ENCODE measurements at places on chromosomes 2 and 18. TPM values are rescaled to one million over a fixed set of nuclear protein-coding genes. Genes with fewer than 3 reads are reported as not detected.

GRCh38 chr18:68714366-68714711 lies 569 bp downstream of the TMX3 start:
- H3K4me3 ChIP-seq: peak overlapping the region; percentile 80
- no peak for DNase-seq
- H3K36me3 ChIP-seq: peaks cover 44% of the 10 kb centered on the region
- H3K27me3 ChIP-seq: no peaks in the 10 kb centered on the region
- H3K4me1 ChIP-seq: no peaks in the 10 kb centered on the region
- H3K27ac ChIP-seq: peak overlapping the region; percentile 33

DNA sequence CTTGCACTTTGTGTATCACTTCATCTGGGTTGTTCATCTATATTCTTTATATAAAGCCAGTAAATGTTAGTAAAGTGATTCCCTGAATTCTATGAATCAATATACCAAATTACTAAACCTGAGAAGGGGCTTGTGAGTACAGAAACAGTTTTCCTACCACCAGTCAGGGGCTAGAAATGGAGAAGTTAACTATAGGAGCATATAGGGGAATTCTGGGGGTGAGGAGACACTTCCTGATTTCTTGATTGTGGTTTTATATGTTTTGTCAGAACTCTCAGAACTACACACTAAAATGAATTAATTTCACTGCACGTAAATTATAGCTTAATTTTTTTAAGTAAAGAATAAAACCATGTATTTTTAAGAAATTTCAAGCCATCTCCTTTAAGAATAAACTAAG lies 93.7 kb downstream of the SESTD1 start:
- no peaks in the 10 kb centered on the region for H3K4me1 ChIP-seq
- no peak for DNase-seq
- no peak overlapping the region for H3K4me3 ChIP-seq
- H3K27me3 ChIP-seq: no peaks in the 10 kb centered on the region
- H3K36me3 ChIP-seq: peaks cover 9% of the 10 kb centered on the region

DNA sequence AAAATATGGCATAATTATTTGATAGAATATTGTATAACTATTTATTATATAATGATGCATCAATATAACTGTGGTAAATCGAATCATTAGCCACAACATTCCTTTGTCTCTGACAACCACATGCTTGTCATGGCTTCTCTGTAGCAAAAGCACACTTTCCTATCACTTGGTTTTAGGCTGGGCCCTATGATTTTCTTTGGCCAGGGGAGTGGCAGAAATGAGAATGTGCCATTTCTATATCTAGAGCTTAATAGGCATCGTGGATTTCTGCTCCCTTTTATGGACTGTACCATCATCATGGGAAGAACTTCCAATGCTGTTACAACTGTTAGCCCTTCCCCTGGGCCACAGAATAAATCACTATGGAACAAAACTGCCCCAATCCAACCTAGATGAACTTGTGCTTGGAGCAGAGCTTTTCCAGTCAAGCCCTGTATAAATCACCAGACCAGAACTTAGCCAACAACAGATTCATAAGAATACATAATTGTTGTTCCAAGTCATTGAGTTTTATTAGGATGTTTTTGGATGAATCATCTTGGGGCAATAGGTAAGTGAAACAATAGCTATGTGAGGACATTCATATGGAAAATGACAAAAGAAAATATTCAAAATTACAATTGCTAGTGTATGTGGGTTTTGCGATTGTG lies 715.8 kb downstream of the ERBB4 start:
- H3K4me3 ChIP-seq: no peak overlapping the region
- no peaks in the 10 kb centered on the region for H3K27me3 ChIP-seq
- DNase-seq: no peak
- no peaks in the 10 kb centered on the region for H3K4me1 ChIP-seq
- no peaks in the 10 kb centered on the region for H3K36me3 ChIP-seq

- no peaks in the 10 kb centered on the region for H3K27me3 ChIP-seq
- peaks cover 6% of the 10 kb centered on the region for H3K36me3 ChIP-seq
- no peak overlapping the region for H3K4me3 ChIP-seq
- no peak for DNase-seq
Observed at GRCh38 chr2:73053316-73054114, 18.0 kb downstream of the SFXN5 start.

C2orf66 gene
- total RNA-seq: 0.05 TPM

- no peak overlapping the region for H3K27ac ChIP-seq
- no peaks in the 10 kb centered on the region for H3K4me1 ChIP-seq
- no peak for DNase-seq
- H3K27me3 ChIP-seq: no peaks in the 10 kb centered on the region
- no peaks in the 10 kb centered on the region for H3K36me3 ChIP-seq
Observed at GRCh38 chr2:98483257-98483861, 38.7 kb downstream of the INPP4A start.

DNA sequence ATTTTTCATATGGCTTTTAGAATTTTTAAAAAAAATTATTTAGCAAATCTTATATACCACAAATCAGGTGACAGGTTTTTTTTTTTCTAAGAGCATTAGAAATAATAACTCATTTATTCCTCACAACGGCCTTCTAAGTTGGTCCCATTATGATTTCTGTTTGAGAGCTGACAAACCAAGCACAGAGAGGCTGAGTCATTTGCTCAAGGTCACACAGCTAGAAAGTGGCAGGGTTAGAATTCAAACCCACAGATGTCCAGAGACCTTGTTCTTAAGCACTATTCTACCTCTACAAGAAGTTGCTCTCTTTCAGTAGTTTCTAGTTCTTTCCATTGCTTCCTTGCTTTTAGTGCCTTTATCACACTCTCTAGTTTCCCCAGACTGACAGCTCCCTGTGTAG lies 28.8 kb upstream of the LPIN1 start:
- DNase-seq: no peak
- H3K27me3 ChIP-seq: no peaks in the 10 kb centered on the region
- H3K27ac ChIP-seq: no peak overlapping the region
- H3K4me1 ChIP-seq: 0 out of 2 replicates have a peak, but pooled peaks cover 3% of the 10 kb centered on the region
- no peak overlapping the region for H3K4me3 ChIP-seq
- no peaks in the 10 kb centered on the region for H3K36me3 ChIP-seq

DNA sequence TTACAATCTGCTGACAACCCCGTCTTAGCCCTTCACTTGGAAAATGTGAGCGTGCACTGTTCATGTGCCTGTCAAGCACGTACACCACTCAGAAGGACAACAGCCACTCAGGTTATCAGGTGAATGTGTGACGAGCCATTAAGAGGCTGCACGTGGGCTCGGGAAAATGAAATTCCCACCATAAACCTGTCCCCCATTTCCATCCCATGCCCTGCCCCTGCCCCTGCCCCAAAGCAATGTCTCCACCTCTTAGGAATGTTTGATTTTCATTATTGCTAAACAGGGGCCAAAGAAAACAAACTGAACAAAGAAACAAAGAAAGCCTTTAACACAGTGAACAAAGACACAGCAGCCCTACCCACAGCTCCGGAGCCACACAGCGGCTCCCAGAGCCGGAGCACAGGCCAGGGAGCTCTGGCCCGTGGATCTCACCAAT lies 90.5 kb downstream of the TMEM18 start:
- peaks cover 5% of the 10 kb centered on the region for H3K27me3 ChIP-seq
- H3K4me1 ChIP-seq: no peaks in the 10 kb centered on the region
- no peak overlapping the region for H3K4me3 ChIP-seq
- no peak for DNase-seq
- no peaks in the 10 kb centered on the region for H3K36me3 ChIP-seq
- no peak overlapping the region for H3K27ac ChIP-seq

GRCh38 chr2:171490577-171490976 lies 31.7 kb upstream of the CYBRD1 start:
- no peak for DNase-seq
- no peak overlapping the region for H3K4me3 ChIP-seq
- no peaks in the 10 kb centered on the region for H3K27me3 ChIP-seq
- no peaks in the 10 kb centered on the region for H3K36me3 ChIP-seq

GRCh38 chr2:231221761-231222160 lies 23.3 kb downstream of the ARMC9 start:
- H3K27ac ChIP-seq: peak overlapping the region; percentile 91

DNA sequence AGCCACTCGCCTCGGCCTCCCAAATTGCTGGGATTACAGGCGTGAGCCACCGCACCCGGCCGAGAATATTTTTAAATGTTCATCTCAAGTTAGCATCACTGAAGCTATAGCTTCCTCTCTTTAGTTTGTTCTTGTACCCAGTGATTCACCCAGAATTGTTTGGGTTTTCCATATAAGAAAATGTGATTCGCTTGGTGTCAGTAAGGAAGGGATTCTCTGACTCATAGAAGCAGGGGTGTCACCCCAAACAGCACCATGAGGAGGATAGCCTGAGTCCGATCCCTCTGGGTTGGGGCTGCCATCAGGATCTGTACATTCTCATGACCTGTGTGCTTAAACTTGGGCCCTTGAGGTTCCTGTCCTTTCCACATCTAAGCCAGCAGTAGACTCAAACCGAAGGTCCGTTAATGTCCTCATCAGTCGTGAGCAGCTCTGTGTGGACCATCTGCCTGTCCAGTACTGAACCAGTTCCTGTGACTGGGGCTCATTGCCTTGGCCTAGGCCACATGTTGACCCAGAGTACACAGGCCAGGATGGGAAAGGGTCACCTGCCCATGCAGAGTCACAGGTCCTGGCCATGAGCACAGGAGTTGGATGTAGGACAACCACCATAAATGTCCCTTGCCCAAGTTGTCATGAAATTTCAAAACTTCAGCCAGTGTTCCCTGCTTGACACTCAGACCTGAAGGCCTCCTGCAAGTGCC lies 311.9 kb downstream of the GBX2 start:
- H3K4me3 ChIP-seq: no peak overlapping the region
- no peaks in the 10 kb centered on the region for H3K27me3 ChIP-seq
- peaks cover 14% of the 10 kb centered on the region for H3K36me3 ChIP-seq
- DNase-seq: no peak

DNA sequence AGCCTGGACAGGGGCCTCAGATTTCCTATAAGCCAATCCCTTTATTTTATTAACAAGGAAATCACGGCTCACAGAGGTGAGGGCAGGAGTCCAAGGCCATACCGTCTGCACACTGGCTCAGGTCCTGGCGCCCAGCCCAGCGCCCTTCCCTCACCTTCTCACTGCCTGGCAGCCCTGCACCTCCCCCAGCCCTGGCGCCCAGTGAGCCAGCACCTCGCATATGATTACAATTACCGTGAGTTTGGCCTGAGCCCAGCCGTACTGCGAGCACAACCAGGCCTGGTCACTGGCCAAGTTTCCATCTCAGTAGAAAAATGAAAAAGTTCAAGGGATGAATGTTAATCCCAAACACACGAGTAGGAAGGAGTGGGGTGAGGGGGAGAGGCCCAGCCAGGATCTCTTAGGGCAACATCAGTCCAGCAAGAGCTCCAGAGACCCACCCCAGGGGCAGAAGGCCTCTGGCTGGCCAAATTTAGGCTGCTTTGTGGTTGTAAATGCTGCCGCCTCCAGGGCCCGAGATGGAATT lies 68.4 kb downstream of the MCFD2 start:
- H3K27me3 ChIP-seq: no peaks in the 10 kb centered on the region
- peaks cover 59% of the 10 kb centered on the region for H3K4me1 ChIP-seq
- no peaks in the 10 kb centered on the region for H3K36me3 ChIP-seq
- H3K4me3 ChIP-seq: no peak overlapping the region
- DNase-seq: peak; percentile 89

LIMS3 gene
- 0.61 TPM for total RNA-seq

DNA sequence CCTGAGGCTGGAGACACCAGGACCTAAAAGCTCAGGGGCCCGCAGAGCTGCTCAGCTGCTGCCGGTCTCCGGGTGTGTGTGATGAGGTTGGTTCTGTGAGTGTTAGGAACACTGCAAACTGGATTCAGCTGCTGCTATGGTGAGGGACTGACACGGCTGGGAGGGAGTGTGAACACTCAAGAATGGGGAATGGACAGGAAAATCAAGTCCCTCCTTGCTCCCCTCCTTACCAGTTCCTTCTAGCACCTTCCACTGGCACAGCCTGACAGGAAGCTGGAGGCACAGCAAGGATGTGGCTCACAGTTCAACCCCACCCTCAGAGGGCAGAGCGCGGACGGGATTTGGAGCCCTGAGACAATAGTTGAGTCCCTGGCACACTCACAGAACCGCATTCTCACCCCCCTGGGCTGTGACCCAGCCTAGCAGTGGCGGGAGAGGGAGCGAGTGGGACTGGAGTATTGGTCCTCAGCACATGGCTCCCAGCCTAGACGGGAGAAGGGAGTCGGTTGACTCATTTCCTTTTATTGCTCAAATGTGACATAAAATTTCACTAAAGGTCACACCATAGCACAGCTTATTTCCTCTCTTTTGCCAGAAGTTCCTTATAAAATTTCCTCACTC lies 42.5 kb downstream of the LRRC30 start:
- no peaks in the 10 kb centered on the region for H3K27me3 ChIP-seq
- no peak overlapping the region for H3K4me3 ChIP-seq
- H3K27ac ChIP-seq: no peak overlapping the region
- H3K4me1 ChIP-seq: no peaks in the 10 kb centered on the region
- DNase-seq: peak; percentile 5
